Activated CD4-positive, alpha-beta T cell treated with anti-CD3 and anti-CD28 coated beads for 36 hours (primary cell): ENCODE measurements at places on chromosomes 4 and X. TPM values are rescaled to one million over a fixed set of nuclear protein-coding genes. Genes with fewer than 3 reads are reported as not detected.

Gene CT83
- not detected for total RNA-seq

Gene SORCS2
- 0.04 TPM for total RNA-seq

Gene RBMXL3
- total RNA-seq: not detected

DNA sequence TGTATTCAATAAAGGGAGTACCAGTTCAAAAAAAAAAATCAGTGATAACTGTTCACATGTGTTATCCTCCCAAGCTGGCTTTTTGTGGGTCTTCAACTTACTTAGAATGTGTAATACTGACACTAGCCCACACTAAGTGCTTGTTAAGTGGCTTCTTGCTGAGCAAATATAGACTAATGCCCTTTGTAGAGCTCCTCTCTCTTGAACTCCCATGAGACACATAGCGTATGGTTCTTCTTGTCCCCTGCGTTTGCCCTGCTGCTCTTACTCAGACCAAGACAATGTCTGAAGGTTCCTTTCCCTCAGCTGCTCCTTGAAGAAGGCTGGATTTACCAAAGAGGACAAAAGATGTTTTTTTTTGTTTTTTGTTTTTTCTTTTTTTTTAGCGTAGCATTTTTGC is 110.9 kb downstream of the FRAS1 start:
- DNase-seq: no peak

DNA sequence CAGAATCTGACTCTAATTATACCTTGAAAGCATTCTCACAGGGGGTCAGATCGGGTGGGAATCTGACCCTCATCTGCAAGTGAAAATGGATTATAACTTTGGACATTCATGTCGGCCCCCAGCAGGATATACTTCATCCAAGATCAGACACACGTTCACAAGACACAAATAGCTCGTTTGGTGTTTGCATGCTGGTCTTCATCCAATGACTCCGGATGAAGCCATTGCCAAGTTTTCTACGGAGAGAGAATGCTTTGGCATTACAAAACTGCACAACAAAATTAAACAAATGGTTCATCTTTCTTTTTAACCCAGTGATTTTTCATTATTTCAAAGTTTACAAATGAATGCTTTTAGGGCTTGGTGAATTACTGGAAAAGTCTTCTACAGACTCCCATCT is 105.5 kb downstream of the MID1 start:
- no peak for DNase-seq

- no peak for DNase-seq
These were observed 627.8 kb downstream of the ADGRL3 start for GRCh38 chr4:61827907-61828391.

- DNase-seq: no peak
These were observed 34.6 kb upstream of the TMPRSS11D start for GRCh38 chr4:67918428-67918827.

DNA sequence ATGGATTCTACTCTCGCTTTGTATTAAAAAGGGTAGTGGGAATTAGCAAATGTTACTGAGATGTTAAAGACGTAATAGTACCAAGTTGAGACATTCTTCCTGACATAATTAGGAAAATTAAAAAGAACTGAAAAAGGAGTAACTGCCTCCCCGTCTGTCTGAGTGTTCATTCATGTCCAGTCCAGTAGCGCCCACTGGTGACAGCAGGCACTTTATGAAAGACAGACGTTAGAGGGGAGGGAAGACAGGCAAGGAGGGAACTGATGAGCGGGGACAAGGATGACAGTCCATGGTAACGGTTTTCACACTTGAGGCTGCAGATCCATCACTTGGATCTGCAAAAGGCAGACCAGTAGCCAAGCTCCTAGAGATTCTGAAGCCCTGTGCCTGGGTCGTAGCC is 326.7 kb downstream of the STK32B start:
- DNase-seq: no peak

GRCh38 chrX:107750263-107750662 is 25.3 kb downstream of the TSC22D3 start:
- no peak for DNase-seq

DNA sequence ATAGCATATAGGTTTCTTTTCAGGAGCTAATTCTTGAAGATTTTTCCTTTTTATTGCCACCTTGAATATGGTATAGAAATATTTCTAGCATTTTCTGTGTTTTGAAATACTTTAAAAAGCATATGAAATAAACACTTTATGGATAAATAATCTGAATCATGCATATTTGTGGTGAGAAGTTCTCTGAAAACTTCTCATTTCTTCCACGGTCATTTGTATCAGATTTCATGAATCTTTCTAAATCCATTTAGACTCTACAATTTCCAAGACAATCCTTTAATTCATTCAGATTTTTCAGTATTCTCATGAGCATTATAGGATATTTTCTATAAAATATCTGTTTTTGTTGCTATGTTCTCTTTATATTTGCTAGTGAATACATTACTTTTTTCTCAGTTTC is 16.2 kb upstream of the CA5B start:
- DNase-seq: no peak
